LNCaP clone FGC (cell line): ENCODE measurements at places on chromosomes 6 and 20.

DNA sequence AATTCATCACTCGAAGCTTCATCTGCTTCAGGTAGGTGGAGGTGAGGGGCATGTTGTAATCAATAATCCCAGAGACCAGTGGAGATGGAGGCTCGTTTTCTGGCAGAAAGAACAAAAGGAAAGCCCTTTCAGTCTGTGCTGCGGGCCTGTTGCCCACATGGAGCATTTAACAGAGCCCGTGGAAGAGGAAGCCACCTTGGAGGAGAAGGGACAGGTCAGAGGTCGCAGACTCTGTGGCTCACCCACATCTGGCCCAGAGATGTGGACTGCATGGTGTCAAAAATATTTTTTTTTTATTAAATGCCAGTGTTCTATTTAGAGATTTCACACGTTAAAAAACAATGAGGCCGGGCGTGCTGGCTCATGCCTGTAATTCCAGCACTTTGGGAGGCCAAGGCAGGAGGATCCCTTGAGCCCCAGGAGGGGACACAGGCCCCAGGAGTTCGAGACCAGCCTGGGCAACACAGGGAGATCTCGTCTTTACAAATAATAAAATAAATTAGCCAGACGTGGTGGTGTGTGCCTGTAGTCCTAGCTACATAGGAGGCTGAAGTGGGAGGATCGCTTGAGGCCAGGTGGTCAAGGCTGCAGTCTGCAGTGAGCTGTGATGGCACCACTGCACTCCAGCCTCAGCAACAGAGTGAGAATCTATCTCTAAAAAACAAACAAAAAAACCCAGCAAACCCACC, 73.6 kb downstream of the NOL4L start:
- no peak for DNase-seq

- DNase-seq, result no peak
These were observed 80.8 kb upstream of the KCNK16 start for GRCh38 chr6:39403304-39403703.

DNA sequence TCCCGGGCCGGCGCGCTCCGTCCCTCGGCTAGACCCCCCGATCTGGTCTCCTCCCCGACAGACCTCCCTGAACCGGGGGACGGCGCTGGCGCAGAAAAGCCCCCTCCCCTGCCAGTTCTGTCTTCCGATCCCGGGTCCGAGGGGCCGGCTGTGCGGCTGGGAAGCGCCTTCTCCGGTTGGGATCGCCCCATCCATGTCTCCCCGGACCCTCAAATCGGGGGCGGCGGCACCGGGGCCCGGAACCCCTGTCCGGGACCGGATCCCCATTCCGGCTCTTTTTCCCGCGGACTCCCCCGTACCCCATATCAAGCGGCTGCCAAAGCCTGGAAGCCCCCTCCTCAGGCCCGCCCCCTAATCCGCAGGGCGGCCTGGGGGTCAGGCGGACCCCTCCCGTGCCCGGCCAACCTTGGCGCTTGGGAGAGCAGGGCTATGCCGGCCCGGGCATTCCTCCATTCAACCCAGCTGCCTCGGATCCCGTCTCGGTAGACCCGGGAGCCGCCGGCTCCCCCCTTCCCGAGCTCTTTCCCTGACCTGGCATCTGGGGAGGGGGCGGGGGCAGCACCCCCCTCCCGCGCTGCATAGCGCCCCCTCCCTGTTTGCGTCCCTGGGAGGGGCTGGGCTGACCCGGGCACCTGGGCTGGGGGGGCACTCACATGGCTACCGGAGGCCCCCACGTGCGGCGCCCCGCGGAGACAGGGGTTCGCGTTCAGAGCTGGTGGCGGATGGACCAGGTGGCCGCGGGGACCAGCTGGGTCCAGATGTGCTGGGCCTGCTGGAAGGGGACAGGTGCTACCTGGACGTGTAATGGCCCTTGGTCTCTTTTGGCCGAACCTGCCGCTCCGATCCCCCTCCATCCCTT, 643 bp downstream of the DLGAP4 start:
- DNase-seq, result no peak

GRCh38 chr20:4720977-4721349, 746 bp upstream of the PRND start:
- DNase-seq, result no peak

DNA sequence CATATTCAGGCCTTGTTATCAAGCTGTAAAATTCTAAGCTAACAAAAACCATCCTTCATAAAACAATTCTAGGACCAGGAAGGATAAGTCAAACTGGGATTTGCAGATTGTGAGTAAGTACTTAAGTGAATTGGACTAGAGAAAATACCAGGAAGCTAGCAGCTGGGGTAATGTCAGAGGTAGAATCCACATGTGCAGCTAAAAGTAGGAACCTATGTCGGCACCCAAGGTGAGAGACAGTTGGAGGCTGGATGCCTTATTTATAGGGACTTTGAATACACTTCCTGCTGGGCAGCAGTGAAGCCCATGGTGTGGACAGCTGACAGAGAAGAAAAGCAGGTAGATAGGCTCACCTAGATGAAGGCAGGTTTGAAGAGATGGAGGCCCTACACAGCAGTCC, 127.3 kb downstream of the FLRT3 start:
- no peak for DNase-seq

GRCh38 chr6:136886091-136886490, 36.0 kb upstream of the SLC35D3 start:
- no peak for DNase-seq

DNA sequence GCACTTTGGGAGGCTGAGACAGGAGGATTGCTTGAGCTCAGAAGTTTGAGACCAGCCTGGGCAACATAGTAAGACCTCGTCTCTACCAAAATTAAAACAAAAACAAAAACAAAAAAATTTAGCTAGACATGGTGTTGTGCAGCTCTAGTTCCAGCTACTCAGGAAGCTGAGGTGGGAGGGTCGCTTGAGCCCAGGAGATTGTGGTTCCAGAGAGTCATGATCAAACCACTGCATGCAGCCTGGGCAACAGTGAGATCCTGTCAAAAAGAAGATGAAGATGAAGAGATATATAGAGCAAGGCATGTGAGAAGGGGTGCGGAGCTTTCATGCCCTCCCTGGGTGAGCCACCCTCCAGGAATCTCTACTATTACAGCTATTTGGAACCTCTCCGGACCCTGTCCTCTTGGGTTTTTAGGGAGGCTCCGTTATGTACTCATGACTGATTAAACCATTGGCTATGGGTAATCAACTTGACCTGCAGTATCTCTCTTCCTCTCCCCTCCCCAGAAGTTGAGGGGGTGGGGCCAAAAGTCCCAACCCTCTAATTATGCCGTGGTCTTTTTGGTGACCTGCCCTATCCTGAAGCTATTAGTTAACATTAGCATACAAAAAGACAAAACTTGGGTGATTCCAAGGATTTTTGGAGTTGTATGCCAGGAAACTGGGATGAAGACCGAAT, 9.0 kb downstream of the POLH start:
- DNase-seq, result no peak

GRCh38 chr20:7520361-7520760, 419.9 kb downstream of the HAO1 start:
- DNase-seq, result no peak

DNA sequence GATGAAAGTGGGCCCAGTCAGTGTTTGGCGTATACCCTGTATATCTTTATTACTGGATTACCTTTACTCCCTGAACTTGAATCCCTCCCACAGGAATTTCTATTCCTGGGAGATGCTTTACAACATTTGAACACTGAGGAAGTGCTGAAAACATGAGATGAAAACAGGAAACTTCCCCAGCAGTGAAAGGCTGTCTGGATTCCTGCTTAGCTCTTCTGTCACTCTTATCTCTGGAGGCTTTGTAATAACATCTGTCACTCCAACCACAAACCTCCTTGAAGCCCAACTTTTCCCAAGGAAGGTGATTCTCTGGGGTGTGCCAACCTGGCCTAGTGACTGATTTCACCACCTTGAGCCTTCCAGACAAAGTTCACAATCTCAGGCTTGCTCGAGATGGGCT, 264.5 kb upstream of the BMP2 start:
- no peak for DNase-seq

DNA sequence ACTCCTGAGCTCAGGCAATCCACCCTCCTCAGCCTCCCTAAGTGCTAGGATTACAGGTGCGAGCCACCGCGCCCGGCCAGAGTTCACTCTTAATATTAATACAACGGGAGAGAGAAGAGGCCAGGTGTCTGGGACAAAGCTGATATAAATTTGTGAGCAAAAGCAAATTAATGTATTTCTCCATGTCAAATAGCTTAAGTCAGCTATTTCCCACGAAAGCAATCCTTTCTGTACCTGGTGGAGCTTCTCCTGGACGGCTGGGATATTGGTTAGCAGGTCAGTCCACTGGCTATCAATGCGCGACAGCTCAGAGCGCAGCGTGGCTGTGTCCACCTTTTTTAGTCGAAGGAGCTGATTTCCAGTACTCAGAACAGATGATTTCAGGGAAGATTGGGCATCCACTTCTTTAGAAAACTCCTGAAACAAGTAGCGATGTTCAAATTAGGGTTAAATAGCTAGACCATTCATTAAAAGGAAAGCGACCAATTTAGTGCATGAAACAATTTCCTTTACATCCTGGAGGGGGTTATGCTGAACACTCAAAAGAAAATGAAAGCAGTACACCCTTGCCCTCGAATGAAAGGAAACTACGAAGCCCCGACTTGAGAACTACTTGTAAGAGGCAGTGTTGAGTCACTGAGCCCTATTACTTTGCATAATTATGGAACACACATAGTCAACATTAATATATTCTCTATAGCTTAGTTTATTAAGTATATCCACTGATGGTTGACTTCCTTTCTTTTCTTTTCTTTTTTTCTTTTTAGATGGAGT, 403.4 kb downstream of the SYNE1 start:
- no peak for DNase-seq

DNA sequence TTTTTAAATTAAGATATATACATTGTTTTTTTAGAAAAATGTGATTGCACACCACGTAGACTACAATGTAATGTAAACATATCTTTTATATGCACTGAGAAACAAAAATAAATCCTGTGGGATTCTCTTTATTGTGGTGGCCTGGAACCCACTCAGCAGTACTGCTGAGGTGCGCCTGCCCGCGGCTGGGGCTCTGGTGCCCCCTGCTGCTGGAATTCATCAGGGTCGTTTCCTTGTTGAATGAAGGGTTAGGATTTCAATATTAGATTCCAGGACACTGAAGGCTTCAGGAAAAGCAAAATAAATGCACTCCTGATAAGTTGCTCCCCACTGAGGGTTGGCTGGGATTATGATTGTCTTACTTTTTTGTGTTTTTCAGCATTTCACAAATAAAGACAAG, 175.8 kb upstream of the GGTLC1 start:
- no peak for DNase-seq

DNA sequence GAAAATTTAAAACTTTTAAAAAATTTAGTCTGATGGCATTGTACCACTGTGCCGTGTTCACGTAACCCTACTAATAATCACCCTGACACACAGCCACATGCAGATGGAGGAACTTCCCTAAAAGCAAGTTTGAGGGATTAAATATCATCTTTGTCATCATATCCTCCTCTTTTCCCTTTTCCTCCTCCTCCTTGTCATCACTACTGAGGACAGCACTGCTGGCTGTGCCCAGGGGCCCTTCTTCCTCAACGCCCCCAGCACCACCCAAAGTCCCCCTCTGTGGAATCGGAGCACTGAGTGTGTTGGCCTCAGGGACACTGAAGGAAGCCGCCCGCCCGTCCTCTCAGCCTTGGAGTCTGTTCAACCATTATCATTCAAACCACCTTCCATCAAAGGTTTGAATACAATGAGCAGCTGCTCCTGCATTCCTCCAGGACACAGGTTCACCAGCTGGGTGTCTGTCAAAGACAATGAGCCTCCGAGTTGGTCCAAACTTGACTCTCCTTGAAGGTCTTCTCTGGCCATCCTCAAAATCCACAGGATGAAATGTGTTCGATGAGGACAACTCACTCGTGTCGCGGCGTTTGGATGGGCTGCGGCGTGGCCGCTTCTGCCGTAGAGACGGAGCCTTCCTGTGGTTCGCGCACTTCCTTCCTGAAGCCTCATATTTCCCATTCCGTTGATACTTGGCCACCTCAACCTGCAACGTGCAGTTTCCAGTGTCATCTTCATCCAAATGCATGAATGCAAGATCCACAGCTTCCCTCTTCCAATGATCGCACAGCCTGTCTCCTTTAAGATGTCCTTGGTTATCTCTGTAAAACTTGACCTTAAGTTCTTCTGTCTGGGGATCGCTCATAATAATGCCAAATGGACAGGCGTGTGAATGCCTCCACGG, 23.3 kb downstream of the NQO2 start:
- DNase-seq, result no peak

DNA sequence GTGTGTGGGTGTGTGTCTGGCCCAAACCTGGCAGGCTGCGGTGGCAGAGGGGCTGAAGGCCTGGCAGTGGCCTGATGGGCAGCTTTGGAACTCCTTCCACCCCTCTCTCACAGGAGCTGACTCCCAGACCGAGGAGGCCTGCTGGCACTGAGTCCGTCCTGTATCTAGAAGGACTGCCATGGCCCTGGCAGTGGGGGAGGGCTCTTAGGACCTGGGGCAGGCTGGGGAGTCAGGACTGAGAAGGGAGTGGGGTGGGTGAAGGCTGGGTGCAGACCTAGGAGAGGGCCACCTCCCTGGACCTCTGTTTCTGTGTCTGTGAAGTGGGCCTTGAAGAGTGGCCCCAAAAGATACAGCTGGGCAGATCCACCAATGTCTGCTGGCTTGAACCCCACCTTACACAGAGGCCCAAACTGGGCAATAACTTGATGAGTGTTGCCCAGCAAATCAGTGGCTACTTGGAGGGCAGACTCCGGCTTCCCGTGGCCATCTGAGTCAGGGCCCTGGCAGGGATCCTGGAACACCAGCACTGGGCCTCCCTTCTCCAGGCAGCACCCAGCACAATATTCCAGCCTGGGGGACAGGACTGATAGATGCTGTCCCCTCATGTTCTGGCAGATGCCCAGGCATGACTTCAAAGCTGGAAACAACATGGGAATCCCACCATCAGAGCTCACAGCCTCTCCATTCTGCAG, 46.7 kb upstream of the BLCAP start:
- DNase-seq, result no peak

- no peak for DNase-seq
These were observed at the start of gene POPDC3 for GRCh38 chr6:105179244-105180065. POPDC3 (minus strand) TSS chr6:105180014; CDS start chr6:105161909, 18,105 bp downstream.

- DNase-seq, result no peak
These were observed 14.2 kb upstream of the LPA start for GRCh38 chr6:160678230-160678629.

DNA sequence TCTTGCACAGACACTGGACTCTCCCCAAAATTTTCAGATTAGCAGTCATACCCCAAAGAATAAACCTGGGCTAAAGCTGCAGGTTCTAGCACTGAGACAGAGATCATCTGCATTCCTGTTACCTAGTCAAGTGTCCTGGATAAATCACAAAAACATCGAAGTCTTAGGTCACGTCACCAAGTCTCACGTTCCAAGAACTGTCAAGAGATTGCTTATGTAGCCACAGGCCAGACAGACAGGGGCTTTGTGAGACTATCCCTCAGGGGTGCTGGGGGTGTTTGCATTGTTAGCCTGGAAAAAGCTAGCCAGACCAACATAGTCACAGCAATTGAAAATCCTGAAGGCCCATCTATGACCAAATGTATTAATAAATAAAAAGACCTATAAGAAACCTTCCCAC, 243.1 kb upstream of the PREP start:
- no peak for DNase-seq

DNA sequence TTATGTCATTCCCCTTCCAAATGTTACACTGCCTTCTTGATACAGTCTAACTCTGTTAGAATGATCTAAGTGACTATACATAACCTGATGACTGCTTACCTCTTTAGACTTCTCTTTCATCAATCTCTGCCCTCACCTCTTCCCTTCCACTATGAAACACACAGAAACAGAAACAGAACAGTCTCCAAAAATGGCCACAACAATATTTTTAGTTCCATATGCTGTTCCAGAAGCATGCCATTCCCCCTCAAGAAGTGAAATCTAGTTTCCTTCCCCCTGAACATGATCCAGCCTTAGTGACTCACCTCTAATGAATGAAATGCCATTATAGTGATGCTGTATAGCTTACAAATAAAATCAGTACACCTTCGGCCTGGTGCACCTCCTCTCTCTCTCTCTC, 229.3 kb upstream of the TENT5A start:
- no peak for DNase-seq
